ENCODE measurements at places on chromosomes 5 and 9.

DNA sequence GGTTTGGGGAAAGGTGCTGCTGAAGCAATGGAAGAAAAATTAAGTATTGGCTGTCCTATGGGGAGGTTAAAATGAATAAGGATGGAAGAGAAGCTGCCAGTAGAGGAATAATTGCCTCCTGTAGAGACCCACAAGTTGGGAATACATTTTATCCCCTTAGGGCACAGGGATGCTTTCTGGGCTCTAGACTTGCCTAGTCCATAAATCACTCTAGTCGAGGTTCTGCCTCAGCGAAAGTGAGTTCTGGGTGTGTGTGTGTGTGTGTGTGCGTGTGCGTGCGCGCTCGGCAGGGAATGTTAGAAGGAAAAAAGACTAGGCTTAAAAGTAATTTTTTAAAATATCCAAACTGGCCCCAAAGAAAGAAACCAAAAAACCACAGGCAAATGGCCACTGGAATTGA lies 291.6 kb downstream of the DOCK8 start:
- no peak for DNase-seq

GRCh38 chr5:132495667-132496190 lies 5.2 kb upstream of the IRF1 start:
- peak; percentile 92 for DNase-seq

GRCh38 chr9:121344184-121344583 lies 25.9 kb downstream of the STOM start:
- no peak for DNase-seq

DNA sequence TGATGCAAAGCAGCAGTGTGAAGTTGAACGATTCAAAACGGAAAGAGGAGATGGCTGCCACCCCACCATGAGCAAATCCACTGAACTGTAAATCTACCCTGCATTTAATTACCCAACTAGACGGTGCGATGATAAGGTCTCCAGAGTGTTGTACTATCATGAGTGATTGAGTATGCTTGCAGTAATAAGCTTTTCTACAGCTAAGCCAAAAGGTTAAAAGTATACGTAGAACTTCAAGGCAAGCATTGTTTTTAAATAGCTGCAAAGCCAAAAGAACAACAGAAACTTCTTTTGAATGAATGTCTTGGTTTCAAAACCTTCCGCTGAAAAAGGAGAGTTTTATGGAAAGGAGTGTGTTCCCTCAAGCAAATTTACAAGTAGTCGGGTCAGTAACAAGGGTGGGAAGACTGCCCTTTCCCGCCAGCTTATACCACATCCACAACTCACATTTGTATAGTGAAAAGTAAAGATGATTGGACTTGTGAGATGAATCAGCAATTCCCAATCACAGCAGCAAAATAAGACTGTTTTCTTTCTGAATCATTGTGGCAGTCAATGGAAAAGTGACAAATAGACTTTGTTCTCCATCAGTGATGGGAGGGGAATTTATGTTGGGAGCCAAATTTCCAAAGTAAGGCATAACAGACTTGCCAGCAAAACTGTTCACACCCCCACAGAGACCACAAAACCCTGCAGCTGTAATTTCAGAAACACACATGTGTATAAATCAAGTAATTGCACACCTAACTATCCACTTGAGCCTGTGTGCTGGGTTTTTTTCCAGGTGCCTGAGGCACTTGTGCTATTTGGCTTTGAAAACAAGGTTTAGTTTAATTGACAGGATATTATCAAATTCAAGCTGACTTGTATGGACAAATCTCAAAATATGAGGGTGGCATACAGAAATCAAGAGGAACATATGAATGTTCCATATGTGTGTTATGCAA lies 407.7 kb upstream of the GRAMD2B start:
- DNase-seq: peak; percentile 22

DNA sequence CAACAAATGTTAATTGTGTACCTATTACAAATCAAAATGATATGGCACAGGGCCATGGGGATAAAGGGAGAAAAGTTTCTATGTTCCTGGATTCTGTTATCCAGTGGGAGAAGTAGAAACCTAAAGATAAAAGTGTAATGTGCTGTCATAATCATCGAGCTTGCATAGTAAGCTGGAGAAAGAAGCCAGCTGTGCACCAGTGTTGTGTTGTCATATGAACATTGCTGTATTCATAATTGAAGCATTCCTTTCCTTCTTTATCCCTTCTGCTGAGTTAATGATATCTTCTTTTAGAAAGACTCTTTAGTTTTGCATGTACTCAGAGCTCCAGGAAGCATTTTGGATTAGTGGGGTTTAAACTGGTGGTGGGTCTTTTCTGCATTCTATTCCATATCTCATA lies 39.5 kb downstream of the NTRK2 start:
- DNase-seq: no peak

All from right cardiac atrium (tissue), 5 donors.